Fibroblast of villous mesenchyme (primary cell): ENCODE measurements at places on chromosomes 5 and 9. TPM values are rescaled to one million over a fixed set of nuclear protein-coding genes. Genes with fewer than 3 reads are reported as not detected.

The CLIC3 gene
- total RNA-seq: 19.0 and 43.2 TPM in 2 replicates

The SLC34A1 gene
- not detected in 2 replicates for total RNA-seq

The BRD9 gene
- total RNA-seq: 35.0 and 35.4 TPM in 2 replicates

The BNC2 gene
- total RNA-seq: 33.7 and 41.6 TPM in 2 replicates

The MYORG gene
- 0.64 and 1.3 TPM in 2 replicates for total RNA-seq

The PCDHGB6 gene
- total RNA-seq: 4.2 and 4.3 TPM in 2 replicates
